Calu3 (cell line): ENCODE measurements at places on chromosomes 7 and 10. TPM values are rescaled to one million over a fixed set of nuclear protein-coding genes. Genes with fewer than 3 reads are reported as not detected.

FAM221A gene
- 25.2 and 30.8 TPM in 2 replicates for total RNA-seq

DYDC2 gene
- not detected in 2 replicates for total RNA-seq

- DNase-seq = no peak
Measured at GRCh38 chr7:112010994-112011393, 195.2 kb downstream of the DOCK4 start.

DNA sequence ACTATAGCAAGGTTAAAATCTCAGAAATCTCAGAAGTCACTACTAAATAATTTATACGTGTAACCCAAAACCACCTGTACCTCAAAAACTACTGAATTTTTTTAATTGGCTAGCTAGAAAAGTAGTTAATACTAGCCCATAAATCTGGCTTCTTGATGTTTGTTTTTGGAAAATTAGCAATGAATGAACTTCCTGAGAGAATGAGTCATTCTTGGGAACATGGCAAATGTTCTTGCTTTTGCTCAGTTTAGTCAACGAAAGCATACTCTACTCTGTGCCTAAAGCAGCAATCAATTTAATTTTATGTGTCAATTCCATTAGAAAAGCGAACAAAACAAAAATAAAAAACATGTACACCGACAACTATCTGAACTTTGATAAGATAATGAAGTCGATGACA lies 69.2 kb downstream of the SEMA3E start:
- no peak for DNase-seq

- no peak for DNase-seq
Measured at GRCh38 chr7:151348970-151349369, 7.4 kb downstream of the NUB1 start.
